ENCODE measurements at places on chromosomes 3 and 15.
A peak's percentile ranks its signal among the peaks of the same experiment; 100 is the strongest.

GRCh38 chr3:175103298-175103697 is 244.2 kb downstream of the NAALADL2 start:
- no peak for DNase-seq

GRCh38 chr3:12681943-12682390 is 18.1 kb upstream of the RAF1 start:
- no peak for DNase-seq

- no peak for DNase-seq
Measured at GRCh38 chr15:63350178-63350621, 31.4 kb downstream of the CA12 start.

- DNase-seq = no peak
Measured at GRCh38 chr3:119296727-119297122, 2.5 kb downstream of the ARHGAP31 start.

GRCh38 chr3:106317141-106318055 is 448.6 kb upstream of the CBLB start:
- no peak for DNase-seq

- DNase-seq = peak; percentile 59
Measured at GRCh38 chr15:77944002-77944867, 133.3 kb downstream of the TBC1D2B start.

DNA sequence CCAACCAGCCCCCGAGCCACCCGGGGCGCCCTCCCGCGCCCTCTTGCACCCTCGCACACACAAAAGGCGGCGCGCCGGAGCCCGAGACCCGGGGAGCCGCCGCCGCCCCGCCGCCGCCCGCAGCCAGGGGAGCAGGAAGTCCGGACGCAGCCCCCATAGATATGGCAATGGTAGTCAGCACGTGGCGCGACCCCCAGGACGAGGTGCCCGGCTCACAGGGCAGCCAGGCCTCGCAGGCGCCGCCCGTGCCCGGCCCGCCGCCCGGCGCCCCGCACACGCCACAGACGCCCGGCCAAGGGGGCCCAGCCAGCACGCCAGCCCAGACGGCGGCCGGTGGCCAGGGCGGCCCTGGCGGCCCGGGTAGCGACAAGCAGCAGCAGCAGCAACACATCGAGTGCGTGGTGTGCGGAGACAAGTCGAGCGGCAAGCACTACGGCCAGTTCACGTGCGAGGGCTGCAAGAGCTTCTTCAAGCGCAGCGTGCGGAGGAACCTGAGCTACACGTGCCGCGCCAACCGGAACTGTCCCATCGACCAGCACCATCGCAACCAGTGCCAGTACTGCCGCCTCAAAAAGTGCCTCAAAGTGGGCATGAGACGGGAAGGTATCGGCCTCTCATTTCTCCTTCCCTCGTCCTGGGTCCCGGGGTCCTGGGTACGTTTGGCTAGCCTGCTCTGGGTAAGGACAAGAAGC is 1.6 kb downstream of the NR2F2 start:
- no peak for DNase-seq

GRCh38 chr15:35260941-35261340 is 175.8 kb upstream of the NANOGP8 start:
- no peak for DNase-seq

- no peak for DNase-seq
Measured at GRCh38 chr15:62802612-62803011, 239.9 kb upstream of the TPM1 start.

- DNase-seq = no peak
Measured at GRCh38 chr15:91894606-91895005, 41.1 kb downstream of the SLCO3A1 start.

DNA sequence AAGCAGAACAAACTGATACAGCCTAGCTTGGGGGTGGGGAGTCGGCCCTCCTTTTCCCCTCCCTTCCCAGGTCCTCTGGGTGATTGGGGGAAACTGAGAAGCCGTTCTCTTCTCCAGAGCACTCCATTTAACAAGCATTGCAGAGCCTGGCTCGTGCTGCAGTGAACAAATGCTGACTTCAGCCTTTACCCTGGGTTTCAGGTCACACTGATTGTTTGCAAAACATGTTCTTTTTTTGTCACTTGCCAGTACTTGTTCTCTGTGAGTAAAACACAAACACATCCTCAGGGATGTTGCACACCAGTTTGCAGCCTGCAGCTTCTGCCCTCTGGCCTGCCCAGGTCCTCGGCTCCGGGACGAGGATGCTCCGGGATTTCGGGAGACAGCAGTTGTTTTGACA is 132.8 kb downstream of the PGPEP1L start:
- DNase-seq = no peak

DNA sequence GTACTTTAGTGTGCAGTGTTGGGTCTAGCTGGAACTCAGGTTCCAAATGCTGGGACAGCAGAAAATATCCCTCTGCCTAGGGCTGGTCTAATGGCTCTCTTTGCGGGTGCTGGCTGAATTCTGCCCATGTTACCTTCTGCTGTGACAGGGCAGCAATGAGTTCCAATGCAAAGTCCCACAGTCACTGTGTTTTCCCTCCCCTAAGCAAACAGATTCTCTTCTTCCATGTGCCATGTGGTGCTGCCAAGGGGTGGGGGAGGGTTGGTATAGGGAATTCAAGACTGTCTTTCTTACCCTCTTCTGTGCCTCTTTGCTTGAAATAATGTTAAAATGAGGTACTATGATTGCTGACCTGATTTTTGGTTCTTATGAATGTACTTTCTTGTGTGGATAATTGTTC is 229.6 kb downstream of the GBE1 start:
- no peak for DNase-seq

GRCh38 chr15:66801266-66801665 is 99.2 kb downstream of the SMAD6 start:
- DNase-seq = no peak

- no peak for DNase-seq
Measured at GRCh38 chr3:31790193-31791089, 190.6 kb downstream of the OSBPL10 start.

All from activated CD4-positive, alpha-beta T cell treated with anti-CD3 and anti-CD28 coated beads, Interleukin-2, Interleukin-4, amounts not matched to agents 100 ng/mL and 50 ng/mL, durations not matched to agents 16 hours and 8 hours (primary cell).